ENCODE measurements at places on chromosomes 2 and 18.

- no peak for DNase-seq
Observed at GRCh38 chr2:108243566-108243965, 3.8 kb downstream of the SULT1C3 start.

DNA sequence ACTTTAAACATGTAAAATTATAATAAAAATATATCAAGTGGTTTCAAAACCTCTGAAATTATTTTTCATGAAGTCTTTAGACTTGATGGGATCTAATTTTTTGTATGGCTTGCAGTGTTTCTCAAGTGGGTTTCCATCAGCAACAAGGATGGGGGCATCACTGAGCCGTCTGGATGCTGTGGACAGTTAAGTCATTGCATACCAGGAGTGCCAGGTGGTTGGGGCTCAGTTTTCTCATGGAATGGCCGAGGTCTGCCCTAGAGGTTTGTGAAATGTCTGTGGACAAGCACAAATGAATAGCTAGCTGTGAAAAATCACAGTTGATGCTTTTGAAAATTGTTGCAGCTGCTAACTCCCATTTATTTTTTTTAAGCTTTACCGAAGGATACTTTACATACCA, 1.7 kb downstream of the PRELID3A start:
- peak; percentile 25 for DNase-seq

DNA sequence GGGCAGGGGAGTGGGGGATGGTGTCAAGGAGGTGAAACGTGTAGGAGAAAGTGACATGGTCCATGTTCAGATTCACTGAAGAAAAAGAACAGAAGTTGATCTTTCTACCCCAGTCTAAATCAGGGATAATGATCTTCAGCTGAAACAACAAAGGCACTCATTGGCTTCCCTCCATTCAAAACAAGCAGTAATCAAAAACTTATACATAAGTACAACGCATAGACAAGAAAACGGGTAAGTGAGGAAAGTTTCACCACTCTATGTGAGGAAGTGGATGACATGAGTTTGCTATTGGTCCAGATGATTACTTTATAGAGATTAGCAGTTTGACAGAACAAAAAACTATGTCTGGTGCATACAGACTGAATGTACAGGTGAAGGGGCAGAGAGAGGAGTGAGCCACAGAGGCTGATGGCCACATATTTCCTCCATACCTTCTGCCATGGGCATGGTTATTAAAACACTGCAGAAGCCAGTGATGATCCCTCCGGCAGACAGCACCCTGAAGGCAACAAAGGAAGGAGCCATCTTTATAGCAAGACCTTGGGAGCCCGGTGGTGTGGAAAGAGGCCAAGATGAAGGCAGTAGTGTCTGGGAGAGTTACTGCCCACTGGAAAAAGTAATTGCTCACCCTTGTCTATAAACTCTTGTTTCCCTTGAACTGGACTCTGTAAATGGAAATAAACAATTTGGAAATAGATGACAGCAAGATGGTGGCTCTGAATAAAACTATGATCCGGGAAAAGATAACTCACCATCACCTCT, 57.7 kb downstream of the SLC25A12 start:
- DNase-seq = no peak

GRCh38 chr18:69109686-69110085, 291.0 kb upstream of the DOK6 start:
- no peak for DNase-seq

- DNase-seq = no peak
Observed at GRCh38 chr2:74528600-74529356, 728 bp downstream of the AUP1 start.

DNA sequence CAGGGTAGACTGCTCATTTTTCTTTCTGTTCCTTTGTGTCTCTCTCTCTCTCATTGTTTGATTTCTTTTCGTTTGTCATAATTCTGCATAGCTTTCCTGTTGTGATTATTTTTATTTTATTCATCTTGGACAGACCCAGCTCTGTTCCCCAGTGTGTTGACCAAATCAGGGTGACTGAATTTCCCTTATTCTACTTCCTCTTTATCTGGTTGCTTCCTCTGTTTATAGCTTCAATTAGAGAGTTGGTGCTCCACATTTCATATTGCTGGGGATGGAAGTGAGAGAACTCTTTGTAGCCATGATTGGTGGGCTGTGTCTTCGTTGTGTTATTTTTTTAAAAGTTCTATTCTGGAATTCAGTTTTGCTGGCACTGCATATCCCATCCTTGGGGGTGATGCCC, 19.1 kb downstream of the PROKR1 start:
- DNase-seq = no peak

DNA sequence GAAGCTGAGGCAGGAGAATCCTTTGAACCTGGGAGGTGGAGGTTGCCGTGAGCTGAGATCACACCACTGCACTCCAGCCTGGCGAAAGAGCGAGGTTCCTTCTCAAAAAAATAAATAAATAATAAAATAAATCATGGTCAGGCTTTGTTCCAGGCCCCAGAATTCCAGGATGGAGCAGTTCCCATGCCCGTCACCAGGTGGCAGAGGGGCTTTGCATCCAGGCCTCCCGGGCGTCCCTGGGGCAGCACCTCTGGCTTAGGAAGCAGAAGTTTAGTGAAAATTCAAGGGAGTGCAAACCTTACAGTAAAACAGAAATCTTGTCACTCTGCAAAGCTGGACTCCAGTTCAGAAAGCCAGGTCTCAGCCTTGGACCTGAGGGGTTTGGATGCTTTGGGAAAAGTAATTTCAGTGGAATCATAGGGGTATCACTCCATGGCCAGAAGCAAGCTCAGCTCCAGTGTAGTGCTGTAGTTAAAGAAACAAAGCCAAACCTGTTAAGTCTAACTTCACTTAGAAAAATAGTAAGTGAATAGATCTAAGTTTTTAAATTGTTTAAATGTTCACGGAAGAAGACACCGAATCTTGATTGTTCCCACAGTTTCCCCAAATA, 512.7 kb downstream of the CMPK2 start:
- DNase-seq = peak; percentile 59

DNA sequence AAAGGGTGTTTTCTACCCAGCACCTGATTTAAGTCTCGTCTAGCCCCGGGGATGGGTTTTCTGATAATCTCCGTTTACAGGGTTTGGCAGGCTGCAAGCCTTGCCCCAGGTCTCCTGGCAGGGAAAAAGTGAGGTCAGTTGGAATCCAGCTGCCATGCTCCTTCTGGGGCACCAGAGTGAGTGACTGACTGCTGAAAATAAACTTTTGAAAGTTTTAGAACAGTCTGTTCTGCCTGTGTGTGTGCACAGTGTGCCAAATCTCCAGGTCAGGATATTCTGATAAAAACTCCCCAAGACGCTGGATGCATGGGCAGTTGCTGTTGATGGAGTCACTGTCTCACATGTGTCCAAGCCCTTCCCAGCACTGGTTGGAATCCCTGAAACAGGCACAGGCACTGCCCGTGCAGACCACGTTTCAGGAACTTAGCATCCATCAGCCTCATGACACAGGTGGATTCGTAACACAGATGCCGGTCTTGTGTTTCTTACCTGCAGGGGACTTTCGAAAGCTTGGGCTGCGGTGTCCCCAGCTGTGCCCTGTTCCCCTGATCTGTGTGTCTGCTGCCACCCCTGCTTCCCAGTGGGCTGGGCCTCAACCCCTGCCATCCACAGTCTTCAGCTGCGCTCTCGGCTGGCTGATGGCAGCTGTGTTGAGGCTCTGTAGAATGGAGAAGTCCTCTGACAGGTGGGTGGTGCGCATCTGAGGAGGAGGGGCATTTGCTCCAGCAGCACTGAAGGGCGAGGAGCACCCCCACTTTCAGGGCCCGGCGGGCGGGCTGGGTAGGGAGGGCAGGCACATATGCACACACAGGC, 65.0 kb downstream of the SH3RF3 start:
- DNase-seq = no peak
